BJ (cell line): ENCODE measurements at places on chromosomes 3 and 15. TPM values are rescaled to one million over a fixed set of nuclear protein-coding genes. Genes with fewer than 3 reads are reported as not detected.

- DNase-seq = no peak
Observed at GRCh38 chr3:72343078-72343477, 505.2 kb downstream of the SHQ1 start.

DNA sequence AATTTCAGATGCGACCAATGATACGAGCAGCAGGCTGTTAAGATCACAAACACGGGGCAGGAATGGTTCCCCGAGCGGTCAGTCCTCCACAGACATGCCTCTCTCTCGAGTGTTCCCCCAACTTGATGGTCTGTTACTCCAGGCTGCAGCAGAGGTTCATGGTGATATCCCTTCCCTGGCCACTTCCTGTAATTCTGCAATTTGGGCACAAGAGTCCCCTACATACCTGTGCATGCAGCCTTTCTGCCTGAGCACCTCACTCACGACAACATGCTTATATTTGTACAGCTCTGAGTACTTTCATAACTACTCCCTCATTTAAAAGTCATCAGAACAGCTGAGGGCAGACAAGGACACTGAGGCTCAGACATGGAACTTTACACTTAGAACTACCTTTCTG is 408.1 kb upstream of the NR2F2 start:
- DNase-seq = no peak

DNA sequence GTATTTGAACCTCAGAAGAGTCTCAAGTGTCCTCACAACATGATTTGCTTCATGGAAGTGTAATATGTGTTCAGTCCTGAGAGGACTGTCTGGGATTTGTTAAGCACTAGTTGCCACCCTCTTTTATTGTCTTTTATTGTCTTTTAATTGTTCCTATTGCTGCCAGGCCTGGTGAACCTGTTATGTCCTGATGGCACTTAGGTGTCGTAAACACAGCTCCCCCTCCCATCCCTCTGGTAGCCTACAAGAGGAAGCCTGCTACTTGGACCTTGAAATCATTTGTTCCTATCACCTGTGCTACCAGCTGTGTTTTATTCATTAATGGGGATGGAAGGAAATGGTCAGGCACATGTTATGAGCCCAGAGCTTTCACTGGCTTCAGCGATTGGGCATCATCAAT is 19.3 kb downstream of the CCNB2 start:
- no peak for DNase-seq

- DNase-seq = no peak
Observed at GRCh38 chr3:54133196-54133595, 10.8 kb downstream of the CACNA2D3 start.

- no peak for DNase-seq
Observed at GRCh38 chr3:167626490-167626889, 27.3 kb downstream of the WDR49 start.

DNA sequence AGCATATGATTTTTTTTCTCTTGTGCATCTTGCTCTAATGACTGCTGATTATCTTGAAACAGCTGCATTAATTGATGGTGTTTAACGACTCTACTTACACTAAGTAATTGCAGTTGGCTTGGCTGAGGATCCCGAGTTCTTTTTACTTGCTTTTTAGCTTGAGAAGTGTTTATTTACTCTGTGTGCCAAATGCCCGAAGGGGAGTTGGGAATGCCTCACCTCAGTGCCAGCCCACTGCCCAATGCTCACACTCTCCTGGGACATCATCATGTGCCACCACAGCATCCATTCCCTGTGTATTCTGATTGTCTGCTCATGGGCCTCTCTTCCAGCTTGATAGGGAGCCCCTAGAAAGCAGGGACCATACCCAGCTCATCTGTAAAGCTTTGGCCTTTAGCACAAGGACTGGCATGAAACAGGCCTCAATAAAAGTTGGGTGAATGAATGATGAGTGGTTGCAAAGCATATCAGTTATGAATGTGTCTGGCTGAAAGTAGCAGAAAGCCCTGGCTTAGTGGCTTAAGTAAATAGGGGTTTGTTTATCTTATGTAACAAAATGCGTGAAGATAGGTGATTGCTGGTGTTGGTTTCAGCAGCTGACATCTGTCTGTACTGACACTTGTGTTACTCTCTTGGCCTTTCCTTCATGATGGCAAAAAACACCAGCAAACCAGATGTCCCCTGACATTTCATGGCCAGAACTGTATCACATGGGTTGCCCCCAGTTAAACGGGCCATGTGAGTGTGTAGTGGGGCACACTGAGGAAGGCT is 8.1 kb downstream of the PXYLP1 start:
- DNase-seq = no peak

GRCh38 chr3:123678108-123678511 is 93.3 kb upstream of the HACD2 start:
- peak; percentile 85 for DNase-seq

DNA sequence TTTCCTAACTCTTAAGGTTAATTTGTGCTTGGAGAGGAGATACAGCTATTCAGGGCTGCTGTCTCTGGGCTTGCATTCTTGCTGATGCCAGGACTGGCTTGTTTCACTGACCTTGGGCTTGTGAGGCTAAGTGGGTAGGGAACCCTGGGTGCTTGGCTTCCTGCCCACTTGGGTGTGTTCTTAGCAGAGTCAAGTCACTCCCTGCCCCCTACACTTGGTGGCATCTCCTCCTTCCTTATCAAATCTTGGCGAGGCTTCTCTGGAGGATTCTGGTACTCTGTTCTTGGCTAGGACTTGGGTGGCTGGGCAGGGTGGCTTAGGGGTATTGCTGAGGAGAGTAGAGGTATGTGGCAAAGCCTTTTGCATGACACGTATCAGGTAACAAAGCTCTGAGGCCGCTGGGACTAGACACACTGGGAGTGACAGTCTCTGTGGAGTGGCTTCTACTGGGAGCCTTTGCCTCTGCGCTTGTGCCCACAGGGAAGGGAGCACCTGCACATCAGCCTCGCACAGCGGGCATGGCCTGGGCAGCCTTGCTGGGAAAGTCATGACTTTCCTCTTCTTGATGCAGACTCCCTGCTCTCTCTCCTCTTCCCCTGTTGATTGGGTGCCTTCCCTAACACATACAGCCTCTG is 41.8 kb downstream of the CHCHD6 start:
- DNase-seq = no peak

GRCh38 chr15:25741256-25741580 is 121.9 kb downstream of the ATP10A start:
- DNase-seq = no peak

DNA sequence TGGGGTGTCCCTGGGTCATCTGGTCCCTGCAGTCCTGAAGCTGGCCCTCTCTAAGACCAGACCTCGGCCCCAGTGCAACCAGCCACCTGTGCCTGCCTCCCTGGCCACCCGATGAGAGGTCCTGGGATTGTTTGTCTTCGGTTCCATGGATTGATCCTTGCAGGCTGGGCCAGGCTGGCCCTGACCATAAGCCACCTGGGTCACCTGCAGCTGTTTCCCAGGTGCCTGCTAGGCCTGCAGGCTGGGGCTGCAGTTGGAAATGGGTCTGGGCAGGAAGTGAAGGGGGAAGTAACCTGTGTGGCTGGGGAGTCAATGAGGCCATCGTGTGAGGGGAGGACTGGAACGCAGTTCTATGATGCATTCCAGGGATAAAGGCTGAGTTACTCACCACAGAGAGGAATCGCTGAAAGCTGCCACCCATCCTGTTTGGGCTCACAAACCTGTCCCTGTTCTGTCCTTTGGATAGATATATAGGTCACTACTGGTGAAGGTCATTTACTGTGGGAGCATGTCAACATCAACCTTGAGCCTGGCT is 30.9 kb upstream of the VPS8 start:
- no peak for DNase-seq

- no peak for DNase-seq
Observed at GRCh38 chr15:57198654-57199291, 177.5 kb upstream of the CGNL1 start.

GRCh38 chr3:160982491-160982890 is 122.7 kb downstream of the B3GALNT1 start:
- no peak for DNase-seq

- no peak for DNase-seq
Observed at GRCh38 chr3:112761062-112761638, 85.5 kb downstream of the CD200R1L start.

DNA sequence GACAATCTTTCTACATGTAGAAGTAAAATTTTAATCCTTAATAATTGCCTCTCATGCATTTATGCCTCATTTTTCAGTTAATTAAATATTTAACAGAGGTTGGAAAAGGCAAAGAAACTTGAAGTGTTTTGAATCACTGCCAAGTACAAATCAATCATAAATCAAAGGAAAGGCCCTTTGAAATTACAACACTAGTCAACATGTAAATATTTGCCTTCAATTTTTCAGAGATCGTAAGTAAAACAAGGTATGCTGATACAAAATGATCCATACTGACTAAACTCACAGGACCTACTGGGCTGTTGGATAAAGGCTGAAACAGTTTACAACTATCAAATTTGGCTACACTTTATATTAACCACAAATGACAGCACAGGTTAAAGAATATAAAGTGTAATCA is 33.9 kb downstream of the ZBBX start:
- no peak for DNase-seq

- DNase-seq = no peak
Observed at GRCh38 chr3:123008840-123009239, 18.7 kb downstream of the SEMA5B start.

- DNase-seq = no peak
Observed at GRCh38 chr3:185052631-185053030, 100.2 kb downstream of the C3orf70 start.

DNA sequence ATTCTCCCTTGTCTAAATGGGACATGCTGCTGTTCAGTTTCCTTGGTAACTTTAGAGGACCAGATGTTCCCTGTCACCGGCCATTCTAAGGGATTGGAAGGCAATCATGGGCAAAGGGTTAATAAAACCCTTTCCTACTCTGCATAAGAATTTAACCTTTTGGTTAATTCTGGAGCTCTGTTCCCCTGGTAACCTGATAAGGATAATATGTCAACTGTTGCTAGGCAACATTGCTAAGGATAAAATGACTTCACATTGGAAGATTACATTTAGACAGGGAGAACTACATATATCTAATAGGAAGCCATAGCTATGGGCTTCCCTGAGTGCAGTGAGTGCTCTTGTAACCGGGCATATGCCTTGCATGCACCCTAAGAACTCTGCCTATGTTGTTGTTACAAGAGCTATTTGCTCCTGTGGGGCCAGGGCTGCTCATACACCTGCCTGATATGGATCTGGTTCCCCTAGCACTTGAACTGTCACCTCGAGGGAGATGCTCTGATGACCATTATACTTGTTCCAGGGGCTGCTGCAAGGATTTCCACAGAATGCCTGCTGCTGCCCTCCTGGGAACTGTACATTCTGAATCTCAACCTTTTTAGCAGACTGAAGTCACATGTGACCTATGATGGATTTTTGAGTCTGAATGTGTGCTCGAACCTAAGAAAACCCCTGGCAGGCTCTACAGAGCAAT is 326.3 kb upstream of the PDZRN3 start:
- no peak for DNase-seq

- no peak for DNase-seq
Observed at GRCh38 chr3:187242900-187243299, 45.6 kb downstream of the RTP1 start.

DNA sequence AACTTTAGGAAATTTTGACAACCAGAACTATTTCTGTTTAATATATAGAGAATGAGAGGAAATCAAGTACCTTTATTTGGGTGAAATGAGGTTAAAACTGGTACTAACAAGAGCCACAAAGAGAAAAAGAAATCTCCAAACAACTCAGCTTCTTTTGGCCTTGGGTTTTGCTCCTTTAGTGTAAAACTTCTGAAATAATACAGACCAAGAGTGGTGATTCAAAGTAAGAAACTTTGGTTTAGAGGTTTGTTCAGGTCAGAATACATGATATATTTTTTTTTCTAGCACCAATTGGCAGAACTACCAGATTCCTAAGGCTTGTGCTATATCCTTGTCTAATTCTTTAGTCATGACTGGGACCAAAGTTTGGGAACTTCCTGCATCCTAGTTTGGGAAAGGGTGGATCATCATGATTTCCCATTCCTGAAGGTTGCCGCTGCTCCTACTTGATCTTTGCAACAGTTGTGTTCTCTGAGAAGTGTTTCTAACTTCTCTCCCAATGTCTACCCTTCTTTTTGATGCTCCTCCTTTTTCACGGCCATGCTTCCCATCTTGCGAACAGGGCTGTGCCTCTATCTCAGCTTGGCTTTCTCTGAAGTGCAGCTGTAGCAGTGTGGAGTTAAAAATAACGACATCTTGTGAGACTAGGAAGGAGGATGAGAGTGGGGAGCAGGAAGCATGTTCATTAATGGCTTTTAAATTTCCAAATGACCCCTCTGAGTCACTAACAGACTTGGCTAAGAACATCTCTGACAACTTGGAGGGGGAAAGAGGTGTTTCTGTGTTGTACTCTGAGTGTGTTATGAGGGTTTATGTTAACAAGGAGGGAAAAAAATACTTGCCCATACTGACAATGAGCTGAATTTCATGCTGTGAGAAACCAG is 87.7 kb downstream of the KCNAB1 start:
- peak; percentile 55 for DNase-seq

GRCh38 chr3:18307529-18307928 is 117.6 kb downstream of the SATB1 start:
- DNase-seq = no peak

- DNase-seq = no peak
Observed at GRCh38 chr3:56467108-56467507, 1.2 kb downstream of the ERC2 start.

DNA sequence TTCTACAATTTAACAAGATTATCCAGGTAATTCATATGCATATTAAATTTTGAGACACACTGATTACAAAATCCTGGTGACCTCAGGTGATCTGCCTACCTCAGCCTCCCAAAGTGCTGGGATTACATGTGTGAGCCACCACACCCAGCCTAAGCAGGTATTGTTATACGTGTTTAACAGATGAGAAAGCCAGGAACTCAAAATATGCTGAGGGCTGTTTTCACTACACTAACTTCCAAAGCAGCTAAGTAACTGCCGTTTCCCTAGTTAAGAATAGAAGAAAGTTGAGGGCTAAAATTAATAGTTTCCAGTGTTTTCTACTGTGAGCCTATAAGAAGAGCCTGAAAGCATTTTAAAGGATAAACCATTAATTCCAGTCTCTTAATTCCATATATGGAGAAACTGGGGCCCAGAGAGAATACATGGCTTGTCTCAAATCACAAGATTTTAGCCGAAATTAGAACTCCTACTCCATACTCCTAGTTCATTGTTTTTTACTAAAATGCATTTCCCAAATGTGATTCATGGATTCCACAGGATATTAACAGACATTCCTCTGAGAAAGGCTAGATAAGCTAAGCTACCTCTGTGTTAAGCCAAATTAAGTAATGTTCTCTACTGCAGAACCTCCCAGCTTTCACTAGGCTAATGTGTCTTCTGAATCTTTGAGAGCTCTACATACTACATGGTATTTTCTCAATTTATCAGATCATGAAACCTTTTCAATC is 17.0 kb upstream of the AVEN start:
- peak; percentile 64 for DNase-seq

CLDN16 gene
- polyA plus RNA-seq = not detected in 2 replicates

DCUN1D1 gene
- 6.1 and 28.1 TPM in 2 replicates for polyA plus RNA-seq

PLXND1 gene
- polyA plus RNA-seq = 84.6 and 128 TPM in 2 replicates

CCDC80 gene
- polyA plus RNA-seq = 199 and 291 TPM in 2 replicates

NPRL2 gene
- 31.4 and 45.0 TPM in 2 replicates for polyA plus RNA-seq

CHRNA3 gene
- not detected in 2 replicates for polyA plus RNA-seq

ABHD6 gene
- 7.3 and 9.2 TPM in 2 replicates for polyA plus RNA-seq

IGF2BP2 gene
- 2.0 and 7.1 TPM in 2 replicates for polyA plus RNA-seq

WNT7A gene
- polyA plus RNA-seq = not detected in 2 replicates

MFGE8 gene
- polyA plus RNA-seq = 1,102 and 1,967 TPM in 2 replicates

CHDH gene
- polyA plus RNA-seq = 0.13 and 0.18 TPM in 2 replicates

ABHD5 gene
- polyA plus RNA-seq = 18.2 and 33.7 TPM in 2 replicates

DAZL gene
- polyA plus RNA-seq = not detected in 2 replicates
